ENCODE measurements at places on chromosomes 12 and 14. TPM values are rescaled to one million over a fixed set of nuclear protein-coding genes. Genes with fewer than 3 reads are reported as not detected.

Gene ITGA5
- 37.8 TPM for total RNA-seq

GRCh38 chr14:75542588-75543091, 20.4 kb downstream of the BATF start:
- no peaks in the 10 kb centered on the region for H3K36me3 ChIP-seq
- no peak overlapping the region for H3K4me3 ChIP-seq
- H3K4me1 ChIP-seq = no peaks in the 10 kb centered on the region

DNA sequence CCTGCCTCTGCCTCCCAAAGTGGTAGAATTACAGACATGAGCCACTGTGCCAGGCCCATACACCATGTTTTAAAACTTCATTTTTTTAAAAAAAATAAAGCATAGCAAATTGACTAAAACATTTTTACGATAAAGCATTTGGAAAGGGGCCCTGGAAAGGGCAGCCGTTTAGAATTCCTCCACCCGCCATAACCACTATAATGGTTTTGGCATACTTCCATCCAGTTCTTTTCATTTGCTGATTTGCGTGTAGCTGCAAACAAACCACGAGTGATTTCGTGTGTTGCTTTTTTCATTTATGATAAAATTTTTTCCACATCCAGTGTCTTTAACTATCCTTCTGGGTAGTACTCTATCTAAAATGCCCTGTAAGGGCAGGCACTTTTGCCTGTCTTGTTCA, 91.8 kb upstream of the RIN3 start:
- no peak overlapping the region for H3K4me3 ChIP-seq
- DNase-seq = no peak
- no peaks in the 10 kb centered on the region for H3K4me1 ChIP-seq

- peaks cover 23% of the 10 kb centered on the region for H3K4me1 ChIP-seq
- no peak overlapping the region for H3K4me3 ChIP-seq
- H3K27ac ChIP-seq = no peak overlapping the region
- no peaks in the 10 kb centered on the region for H3K27me3 ChIP-seq
- H3K36me3 ChIP-seq = no peaks in the 10 kb centered on the region
These were observed 150.5 kb upstream of the KRR1 start for GRCh38 chr12:75661908-75662307.

- peaks cover 3% of the 10 kb centered on the region for H3K4me1 ChIP-seq
- H3K27me3 ChIP-seq = no peaks in the 10 kb centered on the region
- H3K27ac ChIP-seq = no peak overlapping the region
- no peak overlapping the region for H3K4me3 ChIP-seq
- H3K36me3 ChIP-seq = no peaks in the 10 kb centered on the region
- DNase-seq = no peak
These were observed 444.0 kb upstream of the FLRT2 start for GRCh38 chr14:85085981-85086380.

GRCh38 chr14:94934276-94934810, 164.4 kb upstream of the GSC start:
- H3K36me3 ChIP-seq = no peaks in the 10 kb centered on the region
- H3K27ac ChIP-seq = no peak overlapping the region
- H3K27me3 ChIP-seq = peaks cover 18% of the 10 kb centered on the region
- H3K4me1 ChIP-seq = no peaks in the 10 kb centered on the region
- DNase-seq = no peak
- H3K4me3 ChIP-seq = no peak overlapping the region

Gene TMCC3
- total RNA-seq = 15.9 TPM

DNA sequence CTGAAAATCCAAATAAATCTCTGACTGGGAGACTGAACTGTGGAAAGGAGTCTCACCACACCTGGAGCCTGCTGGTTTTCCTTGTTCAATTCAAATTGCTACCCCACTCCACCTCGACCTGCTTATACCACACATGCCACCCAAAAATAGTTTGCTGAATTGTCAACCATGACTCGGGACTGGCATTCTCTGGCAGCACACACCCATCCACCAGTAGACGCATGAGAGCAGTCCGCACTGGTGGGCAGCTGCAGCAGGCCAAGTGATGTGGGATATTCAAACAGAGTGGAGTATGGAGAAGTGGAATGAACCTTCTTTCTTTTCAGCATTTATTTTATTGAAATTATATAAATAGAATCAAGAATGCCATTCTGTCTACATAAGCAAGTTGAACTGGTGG, 38.7 kb upstream of the SYCP3 start:
- H3K27ac ChIP-seq = no peak overlapping the region
- no peaks in the 10 kb centered on the region for H3K27me3 ChIP-seq
- no peak for DNase-seq
- no peak overlapping the region for H3K4me3 ChIP-seq

- H3K36me3 ChIP-seq = no peaks in the 10 kb centered on the region
- H3K4me3 ChIP-seq = no peak overlapping the region
These were observed 107.5 kb downstream of the ADGRD1 start for GRCh38 chr12:131061041-131061806.

Gene ARHGEF25
- total RNA-seq = 18.4 TPM

Gene DCP1B
- total RNA-seq = 32.6 TPM

DNA sequence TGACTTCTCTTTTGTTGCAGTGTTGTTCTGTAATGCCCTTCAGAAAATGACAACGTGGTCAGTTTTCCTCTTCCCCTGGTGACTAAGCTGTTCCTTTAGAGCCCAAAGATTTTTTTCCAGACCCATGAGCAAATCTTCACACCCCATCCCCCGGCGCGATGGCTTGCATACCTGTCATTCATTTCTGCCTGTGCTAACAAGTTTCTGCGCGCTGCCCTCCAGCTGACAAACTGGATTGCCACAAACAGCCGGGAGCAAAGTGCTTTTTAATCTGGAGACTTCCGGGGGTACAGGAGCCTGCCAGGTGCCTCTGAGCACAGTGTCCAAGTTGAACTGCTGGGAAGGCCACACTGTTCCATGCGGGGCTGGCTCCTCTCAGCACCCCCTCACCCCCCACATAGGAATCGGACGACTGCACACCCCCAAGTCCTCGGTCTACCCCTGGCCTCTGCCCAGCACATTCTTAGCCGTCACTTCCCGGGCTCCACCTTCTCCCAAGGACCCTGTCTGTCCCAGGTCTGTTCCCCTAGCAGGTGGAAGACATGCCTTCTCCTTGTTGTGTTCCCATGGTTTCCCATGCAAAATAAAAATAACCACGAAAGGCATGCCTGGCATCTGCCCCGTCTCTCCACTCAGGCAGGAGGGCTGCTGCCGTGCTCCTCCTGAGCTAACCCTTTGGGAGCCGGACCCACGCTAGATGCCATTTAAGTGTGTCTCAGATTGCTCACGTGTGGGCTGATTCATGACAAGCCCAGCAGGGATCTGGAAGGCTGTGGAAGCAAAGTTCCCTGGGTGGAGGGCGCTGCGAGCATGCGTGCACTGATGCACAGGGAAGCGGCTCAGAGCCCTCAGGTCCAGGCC, 14.1 kb downstream of the RILPL1 start:
- H3K36me3 ChIP-seq = peaks cover 43% of the 10 kb centered on the region
- DNase-seq = no peak
- H3K27me3 ChIP-seq = no peaks in the 10 kb centered on the region
- no peak overlapping the region for H3K4me3 ChIP-seq
- peak overlapping the region; percentile 51 for H3K27ac ChIP-seq
- H3K4me1 ChIP-seq = peaks cover 7% of the 10 kb centered on the region

GRCh38 chr12:115936997-115937916, 340.2 kb downstream of the MED13L start:
- H3K4me1 ChIP-seq = no peaks in the 10 kb centered on the region
- H3K4me3 ChIP-seq = no peak overlapping the region
- no peak overlapping the region for H3K27ac ChIP-seq
- no peaks in the 10 kb centered on the region for H3K27me3 ChIP-seq
- peaks cover 3% of the 10 kb centered on the region for H3K36me3 ChIP-seq

Gene PLA2G1B
- total RNA-seq = not detected

DNA sequence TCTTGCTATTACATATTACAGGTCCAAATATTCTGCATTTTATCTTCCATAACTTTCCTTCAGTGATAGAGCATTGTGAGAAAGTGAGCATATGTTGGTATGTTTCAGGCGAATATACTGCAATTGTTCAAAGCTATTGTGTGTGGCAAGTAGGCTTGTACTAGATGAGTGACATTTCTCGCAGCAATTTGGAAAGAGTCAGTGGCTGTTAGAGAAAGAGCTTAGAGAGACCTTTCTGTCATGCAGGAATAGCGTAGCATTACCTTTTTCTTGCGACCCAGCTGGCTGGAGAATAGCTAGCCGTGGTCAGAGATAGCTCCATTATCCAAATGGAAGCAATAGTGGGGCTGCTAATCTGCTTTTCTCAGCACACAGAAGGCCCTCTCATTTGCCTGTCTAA, 678.5 kb upstream of the FOXG1 start:
- H3K36me3 ChIP-seq = no peaks in the 10 kb centered on the region
- no peak overlapping the region for H3K27ac ChIP-seq
- H3K4me1 ChIP-seq = peaks cover 5% of the 10 kb centered on the region
- no peak for DNase-seq

- no peak for DNase-seq
- peaks cover 14% of the 10 kb centered on the region for H3K27me3 ChIP-seq
- no peak within 1 kb of the TSS for H3K4me3 ChIP-seq
- peaks cover 12% of the 10 kb centered on the region for H3K4me1 ChIP-seq
- H3K36me3 ChIP-seq = no peaks in the 10 kb centered on the region
These were observed at the start of gene CIROP for GRCh38 chr14:23104591-23105347. TSS of gene CIROP (minus strand) at chr14:23104989. CDS start at chr14:23104920, 69 bp downstream.

- peaks cover 5% of the 10 kb centered on the region for H3K4me1 ChIP-seq
- no peak for DNase-seq
- no peak overlapping the region for H3K27ac ChIP-seq
- no peaks in the 10 kb centered on the region for H3K27me3 ChIP-seq
These were observed 10.7 kb downstream of the PRKCH start for GRCh38 chr14:61331992-61332657.
